ENCODE measurements at places on chromosomes 16 and 17.

- DNase-seq: no peak
These were observed 342.5 kb downstream of the MAF start for GRCh38 chr16:79257953-79258490.

- no peak for DNase-seq
These were observed 3.6 kb downstream of the BORCS6 start for GRCh38 chr17:8186446-8186786.

- no peak for DNase-seq
These were observed 28.9 kb upstream of the CMIP start for GRCh38 chr16:81415751-81416150.

GRCh38 chr17:49817993-49818392 is 29.5 kb downstream of the KAT7 start:
- DNase-seq: peak; percentile 47

DNA sequence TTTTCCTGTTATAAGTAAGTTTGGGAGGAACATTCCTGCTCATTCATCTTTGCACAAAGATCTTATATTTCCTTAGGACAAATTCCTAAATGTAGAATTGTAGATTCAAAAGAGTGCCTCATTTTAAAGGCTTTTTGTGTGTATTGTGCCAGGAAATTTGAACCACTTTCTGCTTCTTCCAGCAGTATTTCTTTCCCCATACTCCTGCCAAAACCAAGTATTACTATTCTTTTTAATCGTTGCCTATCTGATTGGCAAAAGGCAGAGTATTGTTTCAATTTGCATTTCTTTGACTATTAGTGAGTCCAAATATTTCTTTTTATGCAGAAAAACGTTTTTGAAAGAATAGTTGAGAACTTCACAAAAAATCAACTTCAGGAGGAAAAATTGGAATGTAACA is 9.3 kb downstream of the ANKS4B start:
- DNase-seq: no peak

DNA sequence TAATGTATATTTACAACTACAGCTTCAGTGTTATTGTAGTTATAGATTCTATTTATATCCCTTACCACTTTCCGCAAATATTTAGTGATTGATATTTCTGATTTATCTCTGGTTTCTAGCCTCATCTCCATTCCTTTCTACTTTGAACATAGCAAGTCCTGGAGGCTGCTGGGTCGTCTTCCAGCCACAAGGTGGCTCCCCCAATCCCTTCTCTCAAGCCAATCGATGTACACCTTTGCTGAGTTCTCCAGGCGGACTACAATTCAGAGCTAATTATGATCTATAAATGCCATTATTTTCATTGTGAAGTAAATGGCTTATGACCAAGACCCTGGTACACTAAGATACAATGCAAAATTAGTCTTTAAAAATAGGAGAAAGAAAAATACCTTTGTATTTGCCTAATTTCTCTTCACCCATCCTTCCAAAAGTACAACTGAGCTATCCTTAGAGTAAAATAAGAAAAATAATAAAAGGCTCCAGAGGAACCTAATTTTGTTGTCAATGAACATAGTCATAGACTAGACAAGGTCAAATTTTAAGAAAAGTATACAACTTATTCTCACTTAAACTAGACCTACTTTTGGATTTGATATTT is 122.1 kb downstream of the SKAP1 start:
- DNase-seq: no peak

DNA sequence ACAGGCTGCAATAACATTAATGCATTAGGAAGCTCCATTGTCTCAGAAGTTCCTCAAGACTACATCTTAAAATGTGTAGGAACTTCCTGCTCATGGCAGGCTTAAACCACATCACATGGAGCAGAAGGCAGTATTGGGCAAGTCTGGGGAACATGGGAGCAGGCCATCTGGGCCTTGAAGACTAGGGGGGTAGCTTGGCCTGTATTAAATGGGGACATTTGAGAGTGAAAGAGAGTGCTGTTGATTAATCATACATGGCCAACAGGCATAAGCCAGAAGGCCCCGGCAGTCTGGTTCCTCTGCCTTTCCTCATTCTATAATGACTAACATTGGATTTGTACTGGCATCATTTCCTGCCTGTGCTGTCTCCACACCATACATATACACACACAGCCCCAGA is 25.2 kb upstream of the SLC5A11 start:
- DNase-seq: no peak

DNA sequence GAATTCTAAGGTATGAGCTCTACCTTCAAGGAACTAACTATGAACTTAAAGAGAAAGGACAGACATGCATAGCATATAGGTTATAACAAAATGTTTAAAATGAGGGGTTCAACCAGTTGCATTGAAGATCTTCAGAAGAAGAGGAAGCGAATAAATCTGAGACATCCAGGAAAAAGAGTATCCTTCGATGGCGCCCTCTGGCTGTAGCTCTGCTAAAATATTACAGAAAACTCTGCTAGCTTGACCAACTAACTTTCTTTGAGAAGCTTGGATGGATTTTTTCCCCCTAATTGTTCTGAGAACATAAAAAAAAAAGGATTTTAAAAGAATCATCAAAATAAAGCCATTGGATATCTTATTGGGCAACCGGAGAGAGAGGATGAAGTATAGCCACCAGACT is 659.9 kb upstream of the SOX9 start:
- no peak for DNase-seq

- DNase-seq: no peak
These were observed 47.7 kb upstream of the ZNF750 start for GRCh38 chr17:82887255-82888164.

DNA sequence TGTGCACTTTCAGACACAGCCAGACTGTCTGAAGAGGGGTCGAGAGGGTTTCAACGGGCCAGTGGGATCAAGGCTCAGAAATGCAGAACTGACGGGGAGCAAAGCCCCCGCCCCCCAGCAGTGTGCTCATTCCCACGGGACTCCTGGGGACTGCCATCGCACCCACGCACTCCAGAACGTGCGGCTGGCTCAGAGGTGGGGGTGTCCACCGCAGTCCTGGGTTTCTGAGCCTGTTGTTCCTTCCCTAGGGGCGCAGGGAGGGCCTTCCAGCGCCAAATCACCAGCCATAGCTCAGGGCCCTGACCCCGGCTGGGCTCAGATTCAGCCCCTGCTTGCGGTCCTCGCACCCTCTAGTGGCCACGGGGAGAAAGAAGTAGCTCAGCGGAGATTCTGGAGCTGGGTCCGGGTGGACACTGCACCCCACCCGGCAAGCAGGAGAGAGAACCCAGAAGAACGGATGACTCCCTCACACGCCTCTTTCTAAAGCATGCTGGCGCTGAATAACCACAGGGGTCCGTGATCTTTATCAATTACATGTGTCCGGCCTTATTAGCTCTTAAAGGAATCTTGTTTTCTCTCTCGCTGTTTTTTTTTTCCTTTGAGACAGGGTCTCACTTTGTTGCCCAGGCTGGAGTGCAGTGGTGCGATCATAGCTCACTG is 45.0 kb upstream of the USP7 start:
- peak; percentile 4 for DNase-seq

- no peak for DNase-seq
These were observed 271.2 kb downstream of the NTN1 start for GRCh38 chr17:9292561-9292941.

DNA sequence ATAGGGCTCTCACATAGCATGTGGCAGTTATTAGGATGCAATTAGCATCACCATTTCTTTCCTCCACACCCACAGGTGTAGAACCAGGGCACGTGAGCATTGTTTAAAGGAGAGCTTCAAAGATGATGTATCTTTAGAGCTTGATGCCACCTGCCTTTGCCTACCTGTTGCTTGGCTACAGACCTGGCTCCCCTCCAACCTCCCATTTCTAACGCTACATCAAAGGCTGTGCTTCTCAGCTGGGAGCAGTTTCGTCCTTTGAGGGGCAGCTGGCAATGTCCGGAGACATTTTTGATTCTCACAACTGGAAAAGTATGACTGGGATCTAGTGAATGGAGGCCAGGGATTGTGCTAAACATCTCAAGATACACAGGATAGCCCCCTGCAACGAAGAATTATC is 78.5 kb upstream of the CLEC3A start:
- DNase-seq: no peak
